Glutamatergic neuron (in vitro differentiated cells): ENCODE measurements at places on chromosomes 11 and 22. TPM values are rescaled to one million over a fixed set of nuclear protein-coding genes. Genes with fewer than 3 reads are reported as not detected.

The PHOX2A gene
- total RNA-seq: 12.0 TPM

The OR8D4 gene
- total RNA-seq: not detected

The BRSK2 gene
- total RNA-seq: 207 TPM

The DLG2 gene
- 2.9 TPM for total RNA-seq

The CLDN25 gene
- not detected for total RNA-seq

The TMEM191B gene
- total RNA-seq: 42.7 TPM

DNA sequence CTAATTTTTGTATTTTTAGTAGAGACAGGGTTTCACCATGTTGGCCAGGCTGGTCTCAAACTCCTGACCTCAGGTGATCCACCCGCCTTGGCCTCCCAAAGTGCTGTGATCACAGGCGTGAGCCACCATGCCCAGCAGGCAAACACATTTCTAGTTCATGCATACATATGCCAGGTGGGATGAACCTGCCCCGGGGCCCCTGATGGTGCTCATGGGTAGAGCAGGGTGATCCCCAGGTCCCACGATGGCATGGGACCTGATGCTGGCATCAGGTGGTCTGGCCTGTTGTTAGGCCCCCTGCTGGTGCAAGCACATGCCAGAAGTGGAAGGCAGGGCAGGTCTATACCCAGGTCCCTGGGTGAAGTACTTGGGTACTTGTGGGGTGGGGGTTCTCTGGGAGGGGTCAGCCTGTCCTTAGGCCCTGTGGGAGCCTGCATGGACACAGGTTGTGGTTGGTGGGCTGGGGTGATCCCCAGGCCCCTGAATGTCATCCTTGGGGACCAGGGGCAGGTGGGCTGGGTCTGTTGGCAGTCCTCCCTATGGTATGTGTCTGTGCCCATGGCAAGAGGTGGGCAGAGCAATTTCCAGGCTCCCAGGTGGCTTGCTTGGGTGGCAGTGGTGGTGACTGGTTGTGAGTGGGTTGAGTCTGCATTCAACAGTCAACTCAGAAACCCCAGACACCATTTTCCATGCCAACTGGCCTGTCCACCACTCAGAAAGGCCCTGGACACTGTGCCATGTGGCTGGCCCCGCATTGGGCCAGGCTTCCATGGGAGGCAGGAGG lies 9.6 kb upstream of the RGL4 start:
- DNase-seq: no peak

DNA sequence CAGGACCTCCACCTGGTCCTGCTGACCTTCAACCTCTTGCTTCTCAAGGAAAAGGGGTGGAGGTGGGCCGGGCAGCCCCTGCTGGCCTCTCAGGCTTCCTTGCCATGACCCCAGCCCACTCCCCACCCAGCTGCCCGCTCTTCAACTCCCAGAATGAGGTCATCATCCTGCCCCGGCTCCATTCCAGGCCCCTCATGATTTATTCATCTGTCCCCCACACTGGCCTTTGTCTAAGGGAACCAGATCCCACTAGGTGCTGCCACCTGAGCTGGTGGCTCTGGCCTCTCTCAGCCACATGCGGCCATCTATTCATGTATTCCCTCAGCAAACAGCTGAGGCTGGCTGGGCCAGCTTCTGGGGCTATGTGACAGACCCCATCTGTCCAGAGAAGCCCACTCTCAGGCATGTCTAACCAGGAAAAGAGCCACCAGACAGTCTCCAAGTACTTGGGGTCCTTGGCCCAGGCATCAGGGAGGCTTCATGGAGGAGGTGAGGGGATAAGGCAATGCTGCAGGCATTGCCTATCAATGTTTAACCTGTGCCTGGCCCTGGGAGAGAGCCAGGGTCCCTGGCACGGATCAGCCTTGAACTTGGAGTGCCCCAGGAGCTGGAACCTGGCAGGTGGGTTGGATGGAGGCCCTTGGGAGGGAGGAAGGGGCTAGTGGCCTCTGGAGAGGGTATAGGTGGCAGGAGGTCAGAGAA lies 2.2 kb upstream of the CABP2 start:
- DNase-seq: no peak

DNA sequence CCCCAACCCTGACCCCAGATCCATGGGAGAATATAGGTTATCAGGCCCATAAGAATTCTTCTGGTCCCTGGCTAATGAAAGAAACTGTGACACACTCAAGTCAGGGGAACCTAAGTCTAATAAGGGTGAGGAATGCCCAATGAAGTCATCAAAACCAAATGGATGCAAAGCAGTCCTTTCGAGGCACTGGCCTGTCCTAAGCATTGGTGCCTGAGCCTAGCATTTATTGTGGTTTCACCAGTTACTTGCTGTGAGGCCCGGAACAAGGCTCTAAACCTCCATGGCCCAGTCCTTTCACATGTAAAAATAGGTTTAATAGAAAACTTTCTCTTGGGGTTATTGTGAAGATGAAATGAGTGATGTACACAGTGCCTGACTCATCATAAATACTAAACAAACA lies 712.6 kb downstream of the DLG2 start:
- DNase-seq: no peak

GRCh38 chr22:37419370-37419968 lies 7.8 kb downstream of the ELFN2 start:
- no peak for DNase-seq

GRCh38 chr11:113324250-113324649 lies 9.9 kb downstream of the TTC12 start:
- DNase-seq: no peak

DNA sequence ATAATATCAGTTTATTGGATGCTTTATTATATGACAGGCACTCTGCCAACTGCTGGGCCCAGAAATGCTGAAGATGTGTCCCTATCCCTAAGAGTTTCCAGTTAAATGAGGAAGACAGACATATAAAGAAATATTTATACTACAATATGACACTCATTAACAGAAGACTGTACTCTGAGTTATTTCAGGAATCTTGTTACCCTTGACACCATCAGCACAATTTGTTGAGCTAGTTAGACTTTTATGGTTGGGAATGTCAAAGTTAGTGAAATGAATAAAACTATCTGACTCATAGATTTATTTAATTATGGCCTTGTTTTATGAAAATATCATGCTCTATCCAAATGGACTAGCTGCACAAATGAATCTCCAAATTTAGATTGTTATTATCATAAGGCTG lies 25.6 kb upstream of the MSANTD4 start:
- no peak for DNase-seq
